ENCODE measurements at places on chromosomes 3 and 15.

DNA sequence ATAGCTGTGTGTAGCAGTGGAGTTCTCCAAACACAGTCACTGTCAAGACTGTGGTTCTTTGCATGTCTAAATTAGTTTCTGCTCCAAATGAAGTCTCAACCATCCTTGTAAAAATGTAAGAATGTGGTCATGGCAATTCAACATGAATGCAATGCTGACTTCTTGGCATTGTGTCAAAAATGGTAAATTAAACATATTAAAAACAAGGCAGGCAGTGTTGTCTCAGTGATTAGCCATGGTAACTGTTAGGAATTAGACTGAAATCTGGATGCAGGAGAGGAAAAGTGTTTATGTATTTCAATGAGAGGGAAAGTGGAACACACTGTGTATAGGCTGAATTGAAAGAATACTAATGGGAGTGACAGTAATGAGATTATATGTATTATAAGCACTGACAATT, 597.2 kb downstream of the EDEM1 start:
- DNase-seq = no peak

- DNase-seq = no peak
Measured at GRCh38 chr3:177831361-177831760, 634.1 kb upstream of the TBL1XR1 start.

DNA sequence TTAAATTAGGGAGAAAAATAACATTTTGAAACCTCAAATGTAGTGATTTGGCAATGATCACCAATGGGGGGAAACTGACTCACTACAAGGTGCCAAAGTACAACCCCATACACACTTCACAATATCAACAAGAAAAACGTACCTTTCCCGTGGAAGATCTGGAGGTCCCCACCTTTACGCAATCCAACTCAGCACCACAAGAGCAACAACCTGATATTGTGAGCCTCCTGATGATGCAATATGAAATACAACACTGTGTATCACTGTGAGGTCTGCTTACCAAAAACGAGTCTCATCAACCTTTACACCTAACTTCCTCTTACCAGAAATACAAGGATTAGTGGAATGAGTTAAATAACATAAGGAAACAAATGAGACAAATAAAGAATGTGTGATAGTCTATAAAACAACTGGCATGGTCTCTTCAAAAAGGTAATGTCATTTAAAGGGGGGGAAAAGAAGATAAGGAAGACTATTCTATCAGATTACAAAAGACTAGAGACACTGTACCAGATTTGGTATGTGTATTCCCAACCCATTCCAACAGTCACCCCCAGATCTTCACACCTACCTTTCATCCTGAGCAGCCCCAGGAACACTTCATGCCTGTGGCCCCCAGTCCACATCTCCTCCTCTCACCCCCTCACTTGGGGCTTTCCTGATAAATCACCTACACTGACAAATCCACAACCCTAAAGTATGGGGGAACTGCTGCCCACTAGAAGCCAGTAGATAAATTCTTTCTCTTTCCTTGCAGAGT, 27.7 kb downstream of the DLG1 start:
- DNase-seq = no peak

- peak; percentile 23 for DNase-seq
Measured at GRCh38 chr3:150035910-150036612, 65.4 kb upstream of the PFN2 start.

DNA sequence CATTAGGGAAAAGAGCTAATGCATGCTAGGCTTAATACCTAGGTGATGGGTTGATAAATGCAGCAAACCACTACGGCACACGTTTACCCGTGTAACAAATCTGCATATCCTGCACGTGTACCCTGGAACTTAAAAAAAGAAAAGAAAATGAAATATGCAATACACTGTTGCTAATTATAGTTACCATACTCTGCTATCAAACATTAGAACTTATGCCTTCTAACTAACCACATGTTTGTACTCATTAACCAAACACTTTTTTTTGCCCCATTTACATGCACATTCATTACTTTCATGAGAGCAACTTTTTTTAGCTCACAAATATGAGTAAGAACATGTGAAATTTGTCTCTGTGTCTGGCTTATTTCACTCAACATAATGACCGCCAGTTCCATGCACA, 253.1 kb downstream of the CGGBP1 start:
- no peak for DNase-seq

DNA sequence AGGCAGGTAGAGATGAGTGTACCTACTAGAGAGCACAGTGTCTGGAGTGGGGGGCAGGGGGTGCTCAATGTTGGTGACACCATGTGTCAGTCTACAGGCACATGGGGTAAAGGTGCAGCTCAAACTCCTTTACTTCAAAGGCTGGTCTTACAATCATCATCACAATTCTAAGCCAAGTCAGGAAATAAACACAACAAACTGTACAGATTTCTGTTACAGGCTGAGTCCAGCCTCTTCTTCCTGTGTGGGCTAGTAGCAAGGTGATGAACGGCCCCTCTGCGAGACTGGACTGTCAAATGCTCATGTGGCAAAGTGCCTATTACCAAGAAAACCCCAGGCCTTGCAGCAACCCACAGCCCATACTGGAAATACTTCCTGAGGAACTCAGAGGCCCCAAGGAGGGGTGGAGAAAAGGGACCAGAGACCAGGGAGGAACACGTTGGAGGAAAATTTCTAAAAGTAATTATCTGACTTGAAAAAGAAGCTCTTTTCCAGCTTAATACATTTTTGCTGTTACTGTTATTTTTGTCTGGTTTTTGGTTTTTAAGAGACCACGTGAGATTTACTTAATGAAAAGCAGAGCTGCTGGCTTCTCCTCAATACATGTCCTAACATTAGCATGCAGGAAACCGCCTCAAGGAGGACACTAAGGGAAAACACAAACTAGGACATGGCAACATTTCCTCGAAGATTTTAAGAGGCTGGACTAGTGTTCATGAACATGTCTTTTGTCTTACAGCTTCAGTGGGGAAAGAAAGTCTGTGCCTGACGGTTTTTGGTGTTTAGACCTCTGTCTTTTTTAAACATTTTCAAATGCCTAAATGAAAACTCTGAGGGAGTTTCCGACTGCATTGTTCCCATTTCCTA, 29.5 kb downstream of the TBC1D2B start:
- no peak for DNase-seq

DNA sequence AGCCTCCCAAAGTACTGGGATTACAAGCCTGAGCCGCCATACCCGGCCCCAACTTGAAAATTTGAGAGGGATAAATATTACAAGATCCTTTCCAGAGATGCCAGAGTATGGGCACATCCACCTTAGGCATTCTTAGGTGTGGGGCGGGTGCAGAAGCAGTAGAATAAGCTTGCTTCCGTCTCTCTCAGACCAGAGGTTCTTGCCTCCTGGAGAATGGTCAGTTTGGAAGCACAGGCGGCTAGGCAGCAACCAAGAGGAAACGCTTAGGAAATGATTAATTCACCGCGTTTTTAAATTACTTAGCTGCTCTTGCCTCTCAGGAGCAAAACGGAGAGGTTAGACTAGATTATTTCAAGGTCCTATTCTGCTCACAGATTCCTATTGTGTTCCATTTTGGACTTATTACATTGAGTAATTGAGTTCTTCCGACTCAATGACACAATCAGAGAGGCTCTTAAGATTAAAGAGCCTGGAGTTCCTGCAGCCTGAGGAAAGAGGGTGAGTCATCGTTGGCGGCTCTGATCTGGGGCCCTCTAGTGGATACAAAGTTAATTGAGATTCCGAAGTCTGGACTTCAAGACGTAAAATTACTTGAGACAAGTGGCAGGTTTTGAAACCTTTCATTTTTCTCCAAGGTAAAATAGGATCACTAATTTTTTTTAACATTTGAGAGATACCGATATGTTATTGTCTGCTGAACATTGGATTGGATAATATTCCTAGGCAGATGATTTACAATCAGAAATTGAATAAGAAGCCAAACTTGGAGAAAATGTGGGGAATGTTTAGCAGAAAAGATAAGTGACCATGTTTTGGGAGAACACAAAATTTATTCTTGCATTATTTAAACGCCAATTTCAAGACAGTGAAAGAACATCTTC, 5.8 kb upstream of the TOPAZ1 start:
- peak; percentile 71 for DNase-seq

- DNase-seq = no peak
Measured at GRCh38 chr3:25557694-25558093, 107.0 kb downstream of the TOP2B start.

GRCh38 chr3:43747641-43748040, 56.9 kb downstream of the ABHD5 start:
- no peak for DNase-seq

DNA sequence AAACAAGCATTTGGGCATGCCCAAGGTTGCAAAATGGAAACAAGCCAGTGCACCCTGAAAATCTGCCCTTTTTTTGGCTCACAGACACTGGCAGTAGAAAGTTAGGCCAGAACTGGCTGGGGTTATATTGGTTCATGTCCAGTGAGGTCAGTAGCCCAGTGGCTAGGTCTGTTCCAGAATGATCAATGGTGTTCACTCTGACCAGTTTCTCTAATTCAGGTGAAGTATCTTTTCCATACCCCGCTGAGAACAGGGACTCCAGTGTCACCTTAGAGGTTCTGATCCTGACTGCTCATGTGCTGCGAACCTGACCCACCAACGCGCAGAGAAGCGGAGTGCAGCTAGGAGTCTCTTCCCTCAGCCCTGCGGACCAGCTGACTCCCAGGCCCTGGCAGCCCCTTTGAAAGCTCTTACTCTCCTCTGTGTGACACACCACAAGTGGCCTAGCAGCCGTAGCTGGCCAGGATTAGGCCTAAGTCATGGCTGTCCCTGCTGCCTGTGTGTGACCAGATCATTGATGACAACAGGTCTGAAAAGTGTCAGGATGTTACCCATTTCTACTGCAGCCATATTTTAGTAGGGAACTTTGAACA, 123.5 kb downstream of the GHSR start:
- DNase-seq = no peak

- DNase-seq = no peak
Measured at GRCh38 chr3:169751875-169752274, 13.0 kb downstream of the TERC start.

DNA sequence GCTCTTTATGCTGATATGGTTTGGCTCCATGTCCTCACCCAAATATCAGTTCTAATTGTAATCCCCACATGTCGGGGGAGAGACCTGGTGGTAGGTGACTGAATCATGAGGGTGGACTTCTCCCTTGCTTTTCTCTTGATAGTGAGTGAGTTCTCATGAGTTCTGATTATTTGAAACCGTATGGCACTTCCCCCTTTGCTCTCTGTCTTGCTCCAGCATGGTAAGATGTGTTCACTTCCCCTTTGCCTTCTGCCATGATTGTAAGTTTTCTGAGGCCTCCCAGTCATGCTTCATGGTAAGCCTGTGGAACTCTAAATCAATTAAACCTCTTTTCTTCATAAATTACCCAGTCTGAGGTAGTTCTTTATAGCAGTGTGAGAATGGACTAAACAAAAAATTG, 107.6 kb downstream of the IMPG2 start:
- DNase-seq = no peak

- DNase-seq = no peak
Measured at GRCh38 chr3:111864821-111865656, 6.0 kb downstream of the PHLDB2 start.

DNA sequence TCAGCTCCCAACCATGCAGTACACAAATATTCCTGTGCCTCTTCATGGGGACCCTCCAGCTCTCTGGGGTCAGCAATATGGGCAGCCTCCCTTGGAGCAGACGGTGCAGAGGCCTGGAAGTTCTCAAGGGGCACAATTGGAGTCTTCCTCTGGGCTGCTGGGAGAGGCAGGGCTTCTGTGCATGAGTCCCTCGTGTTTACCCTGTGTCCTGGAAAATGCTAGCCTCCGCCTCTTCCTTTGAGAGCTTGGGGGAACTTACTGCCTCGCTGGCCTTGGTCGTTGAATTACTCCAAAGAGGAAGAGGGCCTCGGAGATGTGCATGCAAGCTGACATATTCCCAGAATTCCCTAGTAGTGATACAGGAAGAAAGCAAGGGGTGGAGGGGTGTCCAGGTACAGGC, 284.4 kb upstream of the IGF1R start:
- DNase-seq = no peak

- DNase-seq = no peak
Measured at GRCh38 chr15:33124279-33124678, 70.2 kb downstream of the FMN1 start.

DNA sequence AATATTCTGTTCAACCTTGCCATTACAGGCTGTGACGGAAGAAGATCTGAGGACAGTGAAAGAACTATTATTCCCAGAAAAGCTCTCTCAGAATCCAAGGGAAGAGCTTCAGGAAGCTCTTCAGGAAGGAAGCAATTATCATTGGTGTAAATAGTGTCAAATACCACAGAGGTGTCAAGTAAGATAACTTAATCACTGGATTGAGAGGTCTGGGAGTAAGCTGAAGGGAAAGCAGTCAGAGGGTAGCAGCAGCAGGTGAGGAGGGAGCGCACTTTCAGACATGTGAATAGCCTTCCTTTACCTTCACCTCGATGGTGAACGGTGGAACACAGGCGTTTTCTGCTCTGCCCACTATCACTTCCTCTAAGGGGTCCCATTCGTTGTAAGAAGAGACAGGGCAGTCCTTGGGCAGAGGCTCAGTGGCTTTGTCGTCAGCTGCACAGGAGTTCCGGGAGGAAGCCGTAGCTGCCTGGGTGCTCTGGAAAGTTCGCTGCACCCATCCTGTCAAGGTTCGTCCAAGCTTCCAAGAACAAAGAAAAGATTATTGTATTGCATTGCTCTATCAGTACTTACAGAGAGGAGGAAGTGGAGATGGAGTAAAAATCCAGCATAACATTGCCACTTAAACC, 1.9 kb downstream of the GATM start:
- DNase-seq = peak; percentile 38

- DNase-seq = peak; percentile 78
Measured at GRCh38 chr3:13461169-13462124, 18.7 kb upstream of the HDAC11 start.

DNA sequence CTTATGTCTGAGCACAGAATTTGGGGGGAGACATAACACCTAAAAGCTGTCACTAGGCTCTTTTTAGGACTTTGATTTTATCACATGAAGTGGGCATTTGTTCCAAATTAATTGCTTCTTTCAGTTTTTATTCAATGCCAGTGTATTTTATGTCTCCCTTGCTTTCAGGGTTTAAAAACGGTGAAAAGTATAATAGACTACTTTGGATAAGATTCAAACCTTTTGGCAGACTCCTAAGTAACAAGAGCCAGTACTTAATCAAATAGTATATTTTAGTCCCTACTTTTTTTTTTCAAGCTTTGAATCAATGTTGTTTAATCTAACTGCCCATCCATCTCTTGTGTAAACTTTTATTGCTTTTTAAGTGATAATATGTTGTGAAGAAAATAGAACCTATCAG, 847.2 kb upstream of the DPPA4 start:
- DNase-seq = no peak

- DNase-seq = no peak
Measured at GRCh38 chr15:43469867-43470266, 23.1 kb downstream of the TP53BP1 start.

DNA sequence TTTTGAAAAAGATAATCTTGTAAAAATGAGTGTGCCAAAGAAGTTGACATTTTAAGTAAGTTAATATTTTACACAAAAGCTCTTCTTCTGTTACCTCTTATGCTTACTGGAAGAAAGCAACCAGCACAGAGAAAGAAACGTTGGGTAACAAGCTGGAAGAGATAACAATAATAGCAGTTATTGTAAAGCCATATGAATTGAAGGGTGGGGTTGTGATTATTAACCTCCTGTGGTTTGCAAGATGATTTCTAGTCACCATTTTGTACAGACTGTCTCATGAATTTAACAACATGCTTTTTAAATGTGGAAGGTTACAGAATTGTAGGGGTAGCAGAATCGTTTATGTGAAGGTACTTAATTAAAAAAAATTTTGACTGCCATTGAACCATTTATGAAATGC, 9.2 kb downstream of the RAP2B start:
- no peak for DNase-seq

GRCh38 chr3:187236962-187237361, 39.7 kb downstream of the RTP1 start:
- DNase-seq = no peak

All from cerebellar cortex (tissue), 1 donor.